NCI-H460 (cell line): ENCODE measurements at places on chromosomes 3 and 15. TPM values are rescaled to one million over a fixed set of nuclear protein-coding genes. Genes with fewer than 3 reads are reported as not detected.

The ADGRG7 gene
- not detected in 2 replicates for total RNA-seq

- peak; percentile 60 for DNase-seq
These were observed 9.8 kb upstream of the RUVBL1 start for GRCh38 chr3:128133273-128133883.

GRCh38 chr15:41825572-41826535 lies 2.0 kb upstream of the JMJD7 start:
- DNase-seq, result no peak

The TOMM70 gene
- total RNA-seq, result 63.0 and 68.7 TPM in 2 replicates

- no peak for DNase-seq
These were observed 61.0 kb downstream of the ABTB1 start for GRCh38 chr3:127733781-127734180.

GRCh38 chr3:152177757-152178156 lies 91.0 kb upstream of the MBNL1 start:
- DNase-seq, result no peak

The TOPBP1 gene
- 31.9 and 33.1 TPM in 2 replicates for total RNA-seq

- peak; percentile 7 for DNase-seq
These were observed 54.4 kb upstream of the HEG1 start for GRCh38 chr3:125110016-125110875.

GRCh38 chr3:11305509-11305908 lies 33.3 kb downstream of the ATG7 start:
- peak; percentile 16 for DNase-seq

GRCh38 chr3:98962951-98963350 lies 61.5 kb upstream of the DCBLD2 start:
- no peak for DNase-seq

DNA sequence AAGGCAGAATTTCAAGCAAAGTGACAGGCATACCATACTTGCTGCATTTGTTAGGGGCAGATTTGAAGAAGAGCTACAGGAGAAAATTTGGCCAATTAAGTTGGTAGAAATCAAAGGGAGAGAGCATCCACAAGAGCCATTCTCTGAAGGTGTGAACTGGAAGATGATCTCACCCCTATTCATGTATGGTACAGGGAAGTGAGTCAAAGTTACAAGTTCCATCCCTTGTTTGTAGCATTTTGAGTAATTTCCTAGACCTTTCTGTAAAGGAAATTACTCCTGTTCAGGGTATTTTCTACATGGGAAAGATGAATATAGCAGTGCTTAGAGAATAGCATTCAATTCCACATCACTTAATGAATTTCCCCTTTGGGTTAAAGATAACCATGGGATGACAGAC lies 28.4 kb downstream of the TTC14 start:
- no peak for DNase-seq

- DNase-seq, result no peak
These were observed 23.9 kb downstream of the ILDR1 start for GRCh38 chr3:121998030-121998580.

GRCh38 chr3:100563228-100563627 lies 46.2 kb upstream of the ADGRG7 start:
- DNase-seq, result no peak

DNA sequence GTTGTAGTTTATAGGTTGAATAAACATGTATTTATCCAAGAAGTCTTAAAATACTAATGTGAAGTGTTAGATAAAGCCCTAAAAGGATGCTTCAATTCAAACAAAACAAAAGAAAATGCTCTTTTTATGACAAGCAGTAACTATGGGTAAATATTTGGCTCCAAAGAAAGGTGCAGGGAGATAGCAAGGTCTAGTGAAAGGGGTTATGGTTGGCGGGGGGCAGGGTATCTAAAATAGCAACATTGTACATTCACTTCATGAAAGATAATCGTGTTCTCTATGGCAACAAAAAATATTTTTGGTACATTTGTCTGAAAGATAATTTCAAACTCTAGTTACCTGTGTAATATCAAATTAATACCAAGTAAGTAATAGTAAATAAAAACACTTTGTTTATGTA lies 149.5 kb downstream of the FGF12 start:
- no peak for DNase-seq

The NT5DC2 gene
- total RNA-seq, result 25.0 and 25.6 TPM in 2 replicates

The FRMD5 gene
- not detected in 2 replicates for total RNA-seq

- no peak for DNase-seq
These were observed 120.5 kb downstream of the BBX start for GRCh38 chr3:107643038-107643883.

GRCh38 chr3:196169836-196170240 lies 41.4 kb downstream of the ZDHHC19 start:
- no peak for DNase-seq

GRCh38 chr3:193673845-193674244 lies 80.8 kb downstream of the OPA1 start:
- no peak for DNase-seq

- peak; percentile 56 for DNase-seq
These were observed 37.6 kb downstream of the TMCC1 start for GRCh38 chr3:129855832-129856419.

The AMT gene
- total RNA-seq, result 0.20 and 0.50 TPM in 2 replicates

The TP53BP1 gene
- total RNA-seq, result 22.1 and 23.3 TPM in 2 replicates

DNA sequence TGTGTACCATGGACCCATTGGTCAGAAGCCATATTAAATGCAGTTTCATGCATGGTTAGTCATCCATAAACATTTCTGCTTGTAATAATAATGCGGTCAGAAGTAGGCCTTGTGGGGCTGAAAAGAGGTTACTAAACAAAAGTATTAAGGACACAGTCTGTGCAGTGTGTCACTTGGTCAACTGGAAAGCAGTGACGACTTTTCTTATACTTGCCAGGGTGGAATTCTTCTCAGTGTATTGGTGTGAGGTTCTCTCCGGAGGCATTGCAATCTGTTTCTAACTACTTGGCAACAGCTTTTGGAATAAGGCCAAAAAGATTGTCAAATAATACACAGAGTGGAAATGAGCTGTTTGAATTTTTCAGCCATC lies 46.8 kb downstream of the CHL1 start:
- DNase-seq, result peak; percentile 93
